ENCODE measurements at places on chromosomes 2 and 18.

GRCh38 chr2:118706371-118706770 lies 141.1 kb downstream of the EN1 start:
- no peak for DNase-seq

DNA sequence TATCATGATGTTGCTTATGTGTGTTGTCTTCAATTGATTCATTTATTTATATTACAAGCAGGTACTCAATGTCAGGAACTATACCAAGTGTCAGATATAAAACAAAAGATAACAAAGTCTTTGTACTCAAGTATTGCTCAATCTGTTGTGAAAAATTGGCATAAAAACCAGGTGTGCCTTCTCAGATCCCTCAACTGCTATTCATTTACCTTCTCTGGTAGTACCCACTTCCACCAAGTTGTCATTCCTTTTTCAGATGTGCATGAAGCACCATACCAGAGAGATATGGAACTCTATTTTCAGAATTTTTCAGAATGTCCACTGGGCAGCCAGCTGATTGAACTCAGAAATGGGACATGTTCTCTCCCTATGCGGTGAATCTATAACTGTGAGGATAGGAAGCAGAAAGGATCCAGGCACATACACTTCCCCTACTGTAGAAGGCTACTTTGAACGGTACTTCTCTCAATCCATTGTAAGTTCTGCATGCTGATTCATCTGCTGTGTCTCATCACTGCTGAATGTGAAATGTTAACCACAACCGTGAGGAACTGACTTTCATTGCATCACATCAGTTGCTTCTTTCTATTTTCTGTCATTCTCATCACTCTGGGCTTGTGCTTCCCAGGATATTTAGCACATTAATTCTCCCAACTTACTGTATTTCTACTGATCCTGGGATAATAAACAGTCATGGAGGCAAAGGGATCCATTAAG lies 1621.3 kb downstream of the SUCLG1 start:
- DNase-seq = no peak

GRCh38 chr2:42639340-42640077 lies 71.1 kb downstream of the MTA3 start:
- DNase-seq = no peak

- DNase-seq = no peak
Measured at GRCh38 chr2:163175294-163175693, 336.7 kb upstream of the KCNH7 start.

DNA sequence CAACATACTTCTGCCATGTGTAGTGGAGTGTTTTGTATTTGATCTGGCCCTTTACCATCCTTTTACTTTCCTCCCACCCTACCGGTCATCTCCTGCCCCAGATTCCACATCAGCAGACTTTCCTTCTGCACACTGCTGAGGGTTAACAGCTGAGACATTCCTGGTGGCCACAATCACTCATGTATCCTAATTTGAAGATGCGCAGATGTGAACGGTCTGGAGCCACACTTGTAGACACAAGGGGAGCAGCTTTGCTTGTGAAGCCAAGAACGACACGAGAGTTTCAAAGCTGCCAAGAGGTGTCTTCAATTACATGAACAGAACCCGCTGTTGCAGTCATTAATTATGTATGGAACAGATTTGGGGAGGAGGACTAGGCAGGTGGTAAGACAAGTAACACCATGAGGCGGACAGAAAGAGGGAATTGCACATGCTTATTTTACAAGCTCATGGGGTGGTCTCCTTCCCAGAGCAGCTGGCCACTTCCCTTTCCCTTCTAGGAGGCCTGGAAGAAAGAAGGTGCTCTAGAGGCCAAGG lies 260.7 kb upstream of the KLHL29 start:
- DNase-seq = no peak

GRCh38 chr2:75506101-75506697 lies 54.5 kb downstream of the EVA1A start:
- DNase-seq = no peak

- DNase-seq = no peak
Measured at GRCh38 chr18:3995476-3996102, 459.5 kb downstream of the DLGAP1 start.

DNA sequence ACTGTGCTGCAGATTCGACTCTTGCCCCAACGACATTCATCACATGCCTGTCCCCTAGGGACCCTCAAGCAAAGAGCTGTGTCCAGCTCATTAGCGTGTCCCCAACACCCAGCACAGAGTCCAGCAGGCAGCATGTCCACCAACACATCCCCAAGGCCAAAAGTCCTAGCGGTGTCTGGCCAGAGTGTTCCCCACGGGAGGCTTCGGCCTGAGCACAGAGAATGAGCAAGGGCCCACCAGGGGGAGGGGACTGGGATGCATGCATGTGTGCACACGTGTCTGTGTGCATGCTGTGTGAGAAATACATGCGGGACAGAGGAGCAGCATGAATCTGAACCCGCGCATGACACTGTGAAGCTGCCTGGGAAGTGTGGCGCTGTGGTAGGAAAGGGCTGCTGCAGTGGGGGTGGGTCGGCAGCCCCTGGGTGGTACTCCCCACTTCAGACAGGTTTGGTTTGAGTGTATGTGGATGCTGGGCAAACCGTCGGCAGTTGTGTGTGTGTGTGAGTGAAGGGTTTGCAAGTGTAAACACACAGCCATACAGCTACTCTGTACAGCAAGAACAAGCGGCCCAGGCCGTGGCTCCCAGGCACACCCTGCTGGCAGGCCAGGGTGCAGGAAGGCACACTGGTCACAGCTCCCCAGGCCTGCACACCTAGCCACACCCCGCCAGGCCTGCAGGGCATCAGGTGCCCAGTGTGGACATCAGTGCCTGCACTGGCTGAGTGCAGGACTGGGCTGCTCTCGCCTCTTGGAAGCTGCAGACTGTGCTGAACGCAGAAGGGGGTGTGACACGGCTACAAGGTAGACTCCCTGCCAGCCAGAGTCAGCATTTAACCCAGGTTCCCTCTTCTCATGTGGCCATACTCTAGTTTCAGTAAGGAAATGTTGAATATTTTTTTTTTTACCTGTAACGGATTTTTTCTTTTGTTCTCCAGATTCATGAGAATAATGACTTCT lies 19.5 kb upstream of the HES6 start:
- no peak for DNase-seq

DNA sequence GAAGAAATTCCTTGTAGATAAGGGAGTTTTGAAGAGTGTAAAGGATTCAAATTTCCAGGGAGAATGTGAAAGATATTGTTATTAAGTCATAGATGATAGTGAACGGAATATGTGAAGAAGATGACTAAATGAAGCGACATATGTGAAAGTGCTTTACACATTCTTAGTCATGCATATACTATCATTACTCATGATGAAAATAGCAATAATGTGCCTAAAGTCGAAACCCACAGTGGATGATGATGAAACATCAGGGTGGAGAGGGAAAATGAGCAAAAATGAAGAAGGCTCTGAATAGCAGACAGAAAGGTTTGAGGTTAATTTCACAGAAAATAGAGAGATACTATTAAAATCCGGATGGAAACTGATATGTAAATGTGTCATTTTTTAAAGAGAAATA lies 1237.1 kb downstream of the LRP1B start:
- DNase-seq = no peak

DNA sequence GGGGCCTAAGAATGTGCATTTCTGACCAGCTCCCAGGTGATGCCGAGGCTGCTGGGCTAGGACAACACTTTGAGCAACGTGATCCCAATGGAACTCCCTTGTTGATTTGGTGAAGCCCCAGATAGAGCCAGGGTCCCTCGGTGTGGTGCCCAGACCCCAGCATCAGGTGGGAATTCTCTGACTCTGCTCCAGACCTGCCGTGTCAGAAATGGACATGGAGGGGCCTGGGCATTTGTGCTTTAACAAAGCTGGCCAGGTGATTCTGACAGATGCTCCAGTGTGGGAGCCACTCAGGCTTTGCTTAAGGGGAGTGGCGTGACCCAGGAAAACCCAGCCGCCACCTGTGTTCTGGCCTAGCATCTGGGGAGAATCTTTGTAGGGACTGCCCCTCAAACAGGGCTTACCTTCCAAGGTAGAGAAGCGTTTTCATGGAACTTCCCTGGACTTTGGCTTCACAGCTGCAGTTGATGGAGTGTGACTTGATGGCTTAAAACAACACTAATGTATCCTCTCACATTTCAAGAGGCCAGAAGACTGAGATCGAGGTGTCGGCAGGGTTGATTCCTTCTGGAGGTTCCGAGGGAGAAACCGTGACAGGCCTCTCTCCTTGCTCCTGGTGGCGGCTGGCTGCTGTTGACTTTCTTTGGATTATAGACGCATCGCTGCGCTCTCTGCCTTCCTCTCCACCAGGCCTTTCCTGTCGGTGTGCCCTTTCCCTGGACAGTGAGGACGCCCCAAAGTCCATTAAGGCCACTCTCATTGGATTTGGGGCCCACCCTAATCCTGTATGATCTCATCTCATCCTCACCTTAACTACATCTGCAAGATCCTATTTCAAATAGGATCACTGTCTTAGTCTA lies 57.0 kb upstream of the HDAC4 start:
- no peak for DNase-seq

Data from CD4-positive, alpha-beta T cell treated with Interleukin-15 for 1 hour (primary cell).